ENCODE measurements at places on chromosomes 16 and 17. TPM values are rescaled to one million over a fixed set of nuclear protein-coding genes. Genes with fewer than 3 reads are reported as not detected.

The PTGES3L gene
- total RNA-seq = not detected

GRCh38 chr16:83100679-83101078 lies 473.9 kb downstream of the CDH13 start:
- H3K36me3 ChIP-seq = no peaks in the 10 kb centered on the region
- H3K27ac ChIP-seq = no peak overlapping the region
- no peak overlapping the region for H3K4me3 ChIP-seq

GRCh38 chr17:29968271-29968670 lies 26.8 kb downstream of the EFCAB5 start:
- no peak overlapping the region for H3K27ac ChIP-seq
- no peaks in the 10 kb centered on the region for H3K4me1 ChIP-seq
- no peak overlapping the region for H3K4me3 ChIP-seq
- DNase-seq = no peak
- no peaks in the 10 kb centered on the region for H3K36me3 ChIP-seq

DNA sequence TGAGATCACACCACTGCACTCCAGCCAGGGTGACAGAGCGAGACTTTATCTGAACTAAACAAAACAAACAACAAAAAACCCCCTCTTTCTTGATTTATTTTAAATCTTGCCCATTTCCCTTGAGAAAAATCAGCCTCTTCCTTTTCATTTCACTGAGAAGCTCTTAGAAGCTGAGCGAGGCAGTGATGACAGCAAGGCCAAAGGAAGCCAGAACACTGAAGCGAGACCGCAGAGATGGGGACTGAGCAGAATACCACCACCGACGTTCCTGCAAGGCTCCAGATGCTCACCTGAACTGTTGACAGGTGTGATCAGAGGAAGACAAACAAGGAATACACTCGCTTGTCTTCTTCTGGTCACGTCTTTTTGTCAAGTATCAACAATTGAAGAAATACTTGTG lies 30.5 kb upstream of the IRF8 start:
- peaks cover 9% of the 10 kb centered on the region for H3K4me1 ChIP-seq
- H3K27ac ChIP-seq = no peak overlapping the region
- H3K27me3 ChIP-seq = no peaks in the 10 kb centered on the region
- H3K4me3 ChIP-seq = no peak overlapping the region

- DNase-seq = no peak
- no peak overlapping the region for H3K27ac ChIP-seq
- H3K27me3 ChIP-seq = no peaks in the 10 kb centered on the region
- no peaks in the 10 kb centered on the region for H3K36me3 ChIP-seq
- no peaks in the 10 kb centered on the region for H3K4me1 ChIP-seq
Measured at GRCh38 chr17:34206569-34206968, 48.5 kb upstream of the CCL2 start.
